ENCODE measurements at places on chromosomes 3 and 15. TPM values are rescaled to one million over a fixed set of nuclear protein-coding genes. Genes with fewer than 3 reads are reported as not detected.

GRCh38 chr3:183764847-183765731 lies 60.3 kb downstream of the MAP6D1 start:
- DNase-seq = no peak

FRMD5 gene
- 0.31 TPM for total RNA-seq

- DNase-seq = no peak
Observed at GRCh38 chr15:73936181-73936580, 9.9 kb downstream of the LOXL1 start.

PRSS50 gene
- not detected for total RNA-seq

- DNase-seq = no peak
Observed at GRCh38 chr15:42057799-42058646, 36.3 kb downstream of the PLA2G4D start.

DNA sequence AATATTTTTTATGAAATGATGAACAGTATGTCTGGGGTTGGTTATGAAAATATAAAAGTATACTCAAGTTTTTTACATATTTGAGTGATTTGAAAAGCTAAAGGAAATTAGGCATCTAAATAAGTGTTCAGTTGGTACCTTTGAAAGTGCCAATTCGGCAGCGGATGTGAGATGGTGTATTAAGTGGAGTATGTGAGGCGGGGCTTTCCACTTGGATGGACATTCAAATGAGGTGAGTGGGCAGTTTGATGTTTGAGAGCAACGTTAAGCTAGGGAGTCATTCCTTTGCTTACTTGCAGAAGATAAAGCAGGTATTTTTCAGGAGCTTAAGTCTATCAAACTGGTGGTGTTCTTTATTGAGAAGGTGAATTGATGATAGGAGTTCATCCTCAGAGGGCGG lies 189.0 kb upstream of the GOLIM4 start:
- no peak for DNase-seq

DNA sequence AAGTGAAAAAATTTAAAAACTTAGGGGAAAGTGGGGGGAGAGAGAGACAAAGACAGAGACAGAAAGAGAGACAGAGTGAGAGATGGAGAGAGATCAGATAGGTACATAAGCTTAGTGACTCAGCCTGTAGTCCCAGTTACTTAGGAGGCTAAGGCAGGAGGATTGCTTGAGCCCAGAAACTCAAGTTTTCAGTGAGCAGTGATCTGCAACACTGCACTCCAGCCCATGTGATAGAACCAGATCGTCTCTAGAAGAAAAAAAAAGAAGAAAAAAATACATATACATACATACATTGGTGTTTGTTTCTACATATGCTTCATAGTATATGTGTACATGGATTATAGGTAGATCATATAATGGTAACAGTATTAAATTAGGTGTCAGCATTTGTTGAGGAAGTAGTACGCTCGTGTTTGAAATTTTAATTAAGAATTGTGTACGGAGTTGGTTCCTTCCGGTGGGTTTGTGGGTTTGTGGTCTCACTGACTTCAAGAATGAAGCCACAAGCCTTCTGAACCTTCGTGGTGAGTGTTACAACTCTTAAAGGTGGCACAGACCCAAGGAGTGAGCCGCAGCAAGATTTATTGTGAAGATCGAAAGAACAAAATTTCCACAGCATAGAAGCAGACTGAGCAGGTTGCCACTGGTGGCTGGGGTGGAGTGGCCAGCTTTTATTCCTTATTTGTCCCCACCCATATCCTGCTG lies 38.3 kb upstream of the SNRPN start:
- peak; percentile 9 for DNase-seq

- DNase-seq = peak; percentile 31
Observed at GRCh38 chr15:83108266-83109219, 1.1 kb downstream of the TM6SF1 start.

- DNase-seq = no peak
Observed at GRCh38 chr15:84657748-84658079, 285 bp downstream of the NMB start.

GRCh38 chr3:142705198-142705597 lies 18.6 kb upstream of the TRPC1 start:
- DNase-seq = no peak

EPB42 gene
- not detected for total RNA-seq
